CD4-positive, alpha-beta T cell treated with Interferon alpha-2 for 1 hour (primary cell): ENCODE measurements at places on chromosomes 2 and 18.
A peak's percentile ranks its signal among the peaks of the same experiment; 100 is the strongest.

- no peak for DNase-seq
These were observed 64.2 kb upstream of the LMAN1 start for GRCh38 chr18:59423259-59423658.

GRCh38 chr2:136124805-136125204 lies 6.9 kb upstream of the CXCR4 start:
- DNase-seq = no peak

GRCh38 chr2:202299712-202300111 lies 34.1 kb downstream of the NOP58 start:
- DNase-seq = no peak

- DNase-seq = no peak
These were observed 134.0 kb upstream of the LYPD1 start for GRCh38 chr2:132804051-132804450.

DNA sequence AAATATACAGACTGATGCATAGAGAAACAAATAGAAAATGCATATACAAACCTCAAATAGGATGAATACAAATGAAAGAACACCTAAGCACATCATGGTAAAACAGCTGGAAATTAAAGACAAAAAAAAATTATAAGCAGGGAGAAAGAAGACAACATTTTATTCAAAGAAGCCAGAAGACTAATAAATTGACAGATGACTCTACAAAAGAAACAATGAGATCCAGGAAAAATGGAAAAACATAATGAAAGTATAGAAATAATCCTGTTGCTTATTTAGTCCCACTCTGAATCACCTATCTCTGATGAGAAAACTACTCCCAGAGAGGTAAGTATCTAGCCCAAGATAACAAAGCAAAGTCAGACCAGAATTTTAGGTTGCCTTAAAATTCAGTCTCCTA lies 143.4 kb downstream of the RBM43 start:
- no peak for DNase-seq

DNA sequence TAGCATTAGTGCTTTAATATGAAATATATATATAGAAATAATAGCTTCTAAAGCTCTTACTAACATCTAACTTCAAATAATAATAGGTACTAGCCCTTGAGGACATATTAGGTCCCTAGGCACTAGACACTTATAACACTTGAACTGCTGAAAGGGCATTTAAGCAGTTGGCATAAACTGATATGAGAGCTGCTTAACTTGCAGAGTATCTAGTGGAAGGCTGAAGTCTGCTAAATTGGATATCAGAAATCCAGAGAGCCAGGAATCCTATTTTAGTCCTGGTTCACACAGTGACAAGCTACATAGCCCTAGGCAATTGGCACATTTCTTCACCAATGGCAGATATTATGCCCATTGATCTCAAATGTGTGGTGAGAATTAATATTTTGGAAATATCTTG lies 326.9 kb upstream of the UBE2E3 start:
- DNase-seq = no peak

- DNase-seq = no peak
These were observed 39.2 kb upstream of the ZNF385B start for GRCh38 chr2:179900655-179901054.

DNA sequence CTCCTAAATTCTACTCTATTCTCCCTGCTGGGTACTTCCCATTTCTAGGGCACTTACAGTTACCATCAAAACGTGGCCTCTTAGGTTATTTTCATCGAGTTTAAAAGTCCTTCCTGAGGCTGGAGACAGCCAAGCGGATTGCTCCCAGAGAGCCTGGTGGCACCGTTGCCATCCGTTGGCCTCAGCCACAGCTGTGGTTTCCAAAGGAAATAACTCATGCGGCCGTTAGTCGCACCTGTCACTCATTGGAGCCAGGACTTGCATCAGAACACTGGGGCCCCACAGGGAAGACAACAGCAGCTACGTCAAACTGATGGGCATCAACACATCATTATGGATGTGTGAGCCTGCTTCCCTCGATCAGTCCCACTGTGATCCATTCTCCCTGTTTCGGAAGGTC lies 453.4 kb downstream of the BCL11A start:
- no peak for DNase-seq

- no peak for DNase-seq
These were observed 5.2 kb downstream of the RPL37A start for GRCh38 chr2:216503697-216504375.

DNA sequence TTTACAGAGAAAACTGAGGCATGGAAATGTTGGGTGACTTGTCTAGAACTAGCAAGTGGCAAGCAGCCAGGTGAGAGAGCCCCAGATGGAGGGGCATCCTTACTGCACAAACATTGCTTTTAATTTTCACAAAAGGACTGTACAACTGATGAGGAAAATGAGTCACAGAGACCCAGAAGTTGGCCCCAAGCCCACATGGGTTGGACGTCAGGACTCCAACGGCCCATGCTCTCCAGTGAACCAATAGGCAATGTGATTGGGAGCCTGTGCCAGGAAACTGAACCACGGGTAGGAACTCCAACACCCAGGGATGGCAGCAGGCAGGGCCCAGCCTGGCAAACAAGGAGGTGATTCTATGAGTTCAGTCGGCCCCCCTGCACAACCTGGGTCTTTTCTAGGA lies 50.8 kb downstream of the PID1 start:
- no peak for DNase-seq

DNA sequence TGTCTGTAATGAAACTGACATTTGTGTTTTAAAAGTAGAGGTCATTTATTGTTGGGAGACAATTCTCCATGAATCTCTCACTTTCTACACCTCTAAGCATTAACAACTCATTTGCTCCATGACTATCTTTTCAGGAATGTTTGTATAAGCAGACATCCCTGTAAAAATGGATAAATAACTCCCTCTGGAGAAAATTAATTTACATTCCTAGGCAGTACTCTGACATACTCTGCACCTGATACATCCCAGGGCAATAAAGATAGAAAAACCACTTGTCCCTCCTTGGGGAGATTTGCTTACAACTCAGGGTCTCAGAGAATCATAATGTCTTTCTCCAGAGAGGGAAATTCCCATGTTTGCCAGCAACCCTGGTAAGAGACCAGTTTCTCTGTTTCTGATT lies 1037.7 kb upstream of the SLC39A10 start:
- no peak for DNase-seq

- DNase-seq = no peak
These were observed 45.0 kb upstream of the TCF4 start for GRCh38 chr18:55633032-55633431.

DNA sequence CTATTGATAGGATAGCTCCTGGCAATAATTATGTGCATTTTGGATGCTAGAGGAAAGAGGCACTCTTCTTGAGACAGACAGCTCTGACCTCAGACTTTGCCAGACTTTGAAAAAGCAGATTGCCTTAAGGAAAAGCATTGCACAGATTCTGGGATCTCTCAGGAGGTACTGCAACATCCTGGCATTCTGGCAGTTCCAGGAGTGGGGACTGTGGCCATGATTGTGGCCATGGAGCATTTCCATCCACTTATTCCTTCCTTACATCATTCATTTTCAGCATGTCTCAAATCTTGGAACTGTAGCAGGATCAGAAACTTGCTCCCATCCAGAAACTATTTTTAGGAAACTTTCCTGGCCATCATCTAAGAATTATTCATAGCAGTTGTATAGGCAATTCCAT lies 144.9 kb upstream of the FOSL2 start:
- DNase-seq = no peak

- DNase-seq = no peak
These were observed 2.8 kb downstream of the GDF7 start for GRCh38 chr2:20669562-20670314.

GRCh38 chr2:189933041-189933440 lies 129.5 kb downstream of the MSTN start:
- DNase-seq = no peak

GRCh38 chr2:232458661-232459418 lies 2.9 kb downstream of the ALPI start:
- DNase-seq = no peak

- no peak for DNase-seq
These were observed 82.7 kb upstream of the CD302 start for GRCh38 chr2:159880729-159881128.

GRCh38 chr2:86017901-86018896 lies 87.5 kb downstream of the POLR1A start:
- DNase-seq = no peak

DNA sequence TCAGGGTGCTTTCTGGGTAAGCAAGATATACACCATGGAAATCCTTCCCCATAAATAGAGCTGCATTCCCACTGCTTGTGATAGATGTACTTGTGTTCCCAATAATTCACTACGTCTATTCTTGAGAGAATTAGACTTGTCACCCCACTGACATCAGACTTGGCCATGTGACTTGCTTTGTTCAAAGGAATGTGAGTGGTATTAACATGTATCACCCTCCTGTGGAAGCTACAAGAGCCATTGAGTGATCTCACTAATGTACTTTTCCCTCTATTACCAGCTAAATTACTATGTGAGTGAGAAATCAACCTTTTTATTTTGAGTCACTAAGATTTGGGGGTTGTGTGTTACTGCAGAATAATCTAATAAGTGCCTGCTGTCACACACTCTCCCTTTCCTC lies 176.0 kb downstream of the CCDC178 start:
- no peak for DNase-seq

- DNase-seq = no peak
These were observed 348.9 kb upstream of the RAB12 start for GRCh38 chr18:8260319-8260718.

GRCh38 chr2:15061268-15061667 lies 428.8 kb downstream of the LRATD1 start:
- no peak for DNase-seq

DNA sequence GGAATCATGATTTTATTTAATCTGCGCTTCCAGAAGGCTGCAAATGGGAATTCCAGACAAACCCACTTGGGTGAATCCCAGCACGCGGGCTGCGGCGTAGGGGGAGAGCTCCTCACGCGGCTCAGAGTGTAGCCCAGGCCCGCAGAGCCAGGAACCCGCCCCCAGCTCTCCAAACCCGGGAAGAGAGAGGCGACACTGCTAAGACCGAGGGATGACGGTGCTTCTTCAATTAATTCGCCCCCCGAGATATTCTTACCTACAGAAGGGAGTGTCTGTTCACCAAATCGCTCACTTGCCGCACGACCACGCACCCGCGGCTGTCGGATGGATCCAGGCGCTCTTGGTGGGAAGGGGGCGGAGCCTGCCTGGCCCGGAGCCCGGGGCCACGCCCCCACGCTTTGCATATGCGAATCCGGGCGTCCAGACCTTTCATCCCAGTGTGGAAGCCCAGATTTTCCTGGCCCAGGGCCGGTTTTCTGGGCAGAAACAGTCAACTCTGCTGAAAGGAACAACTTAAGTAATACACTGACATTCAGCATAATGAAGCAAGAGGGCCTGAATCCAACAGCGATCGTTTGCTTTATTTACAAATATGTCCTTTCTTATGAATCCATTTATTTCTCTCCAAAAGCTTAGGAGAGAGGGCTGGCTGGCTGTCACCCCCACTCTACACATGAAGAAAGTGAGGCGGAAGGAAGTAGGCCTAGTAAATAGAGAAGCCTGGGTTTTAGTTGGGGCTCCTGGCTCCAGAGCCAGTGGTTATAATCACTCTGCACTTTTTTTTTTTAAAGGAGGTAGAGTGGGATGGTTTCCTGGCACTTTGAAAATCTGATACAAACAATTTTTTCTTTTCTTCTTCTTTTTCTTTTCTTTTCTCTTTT lies at the start of gene SLC19A3:
TSS of gene SLC19A3 (minus strand) at position 342 of the 881 bp plus-strand sequence. CDS start 15,710 bp downstream, outside the sequence.
- no peak for DNase-seq

GRCh38 chr2:173195100-173195499 lies 119.5 kb downstream of the MAP3K20 start:
- no peak for DNase-seq

DNA sequence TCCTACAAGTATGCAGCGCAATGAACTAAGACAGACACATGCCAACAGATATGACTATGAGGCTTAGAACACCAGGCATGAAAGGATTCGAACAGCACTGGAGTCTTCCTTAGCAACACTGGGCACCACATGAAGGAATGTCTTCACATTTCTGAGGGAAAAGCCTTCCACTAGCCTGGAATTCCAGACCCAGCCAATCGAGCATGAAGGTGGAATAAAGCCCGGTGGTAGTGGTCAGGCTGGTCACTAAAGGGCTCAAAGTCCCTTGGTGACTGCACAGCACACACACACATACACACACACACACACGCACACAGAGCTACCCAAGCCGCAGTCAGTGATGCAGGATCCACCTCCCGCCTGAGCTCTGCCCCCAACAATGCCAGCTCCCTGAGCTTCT lies 19.7 kb upstream of the SFXN5 start:
- no peak for DNase-seq

- peak; percentile 36 for DNase-seq
These were observed 172.3 kb downstream of the ICOS start for GRCh38 chr2:204108781-204109295.

GRCh38 chr18:56096861-56097260 lies 508.9 kb upstream of the TCF4 start:
- no peak for DNase-seq
